Natural killer cell treated with Interleukin-12 subunit alpha and Interleukin-12 subunit beta and Interleukin-15 and Interleukin-18, amount 100 ng/mL, for 72 hours (primary cell): ENCODE measurements at places on chromosomes 13 and 19.

GRCh38 chr13:112990783-112991182 is 21.8 kb downstream of the MCF2L start:
- DNase-seq, result no peak

DNA sequence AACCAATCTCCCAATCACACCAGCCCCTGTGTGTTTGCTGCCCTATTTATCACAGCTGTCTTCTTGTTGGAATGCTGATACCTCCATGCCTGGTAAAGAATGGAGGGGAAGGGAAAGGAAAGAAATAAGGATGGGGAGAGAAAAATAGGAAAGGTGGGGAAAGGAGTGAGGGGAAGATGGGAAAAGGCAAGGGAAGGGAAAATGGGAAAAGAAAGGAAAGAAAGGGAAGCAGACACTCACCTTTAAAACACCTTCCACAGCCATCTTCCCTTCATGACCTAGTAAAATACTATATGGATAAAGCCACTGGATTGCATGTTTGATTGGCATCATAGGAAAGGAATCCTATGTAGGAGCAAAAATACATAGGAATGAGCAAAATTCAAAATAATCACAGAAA is 77.8 kb downstream of the VWA8 start:
- no peak for DNase-seq

DNA sequence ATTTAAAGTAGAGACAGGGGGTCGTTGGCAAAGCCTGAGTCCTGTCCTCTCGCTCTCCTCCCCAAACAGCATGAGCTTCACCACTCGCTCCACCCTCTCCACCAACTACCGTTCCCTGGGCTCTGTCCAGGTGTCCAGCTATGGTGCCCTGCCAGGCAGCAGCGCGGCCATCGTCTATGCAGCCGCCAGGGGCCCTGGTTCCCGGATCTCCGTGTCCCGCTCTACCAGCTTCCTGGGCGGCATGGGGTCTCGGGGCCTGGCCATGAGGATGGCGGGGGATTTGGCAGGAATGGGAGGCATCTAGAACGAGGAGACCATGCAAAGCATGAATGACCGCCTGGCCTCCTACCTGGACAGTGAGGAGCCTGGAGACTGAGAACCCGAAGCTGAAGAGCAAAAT is 1117.2 kb upstream of the MIR17HG start:
- DNase-seq, result no peak

DNA sequence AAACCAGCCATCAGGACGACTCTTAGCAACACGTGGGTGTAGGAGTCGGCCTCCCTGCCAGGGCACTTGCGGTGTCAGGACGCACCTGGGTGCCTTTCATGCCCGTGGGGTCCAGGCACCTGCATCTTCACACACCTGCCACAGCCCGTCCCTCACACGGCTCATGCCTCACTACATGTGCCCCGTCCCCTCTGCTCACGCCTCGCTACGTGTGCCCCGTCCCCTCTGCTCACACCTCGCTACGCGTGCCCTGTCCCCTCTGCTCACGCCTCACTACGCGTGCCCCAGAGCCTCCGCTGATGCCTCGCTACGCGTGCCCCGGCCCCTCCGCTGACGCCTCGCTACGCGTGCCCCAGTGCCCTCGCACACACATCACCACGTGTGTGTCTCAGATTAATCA is 58.0 kb upstream of the F7 start:
- DNase-seq, result no peak

DNA sequence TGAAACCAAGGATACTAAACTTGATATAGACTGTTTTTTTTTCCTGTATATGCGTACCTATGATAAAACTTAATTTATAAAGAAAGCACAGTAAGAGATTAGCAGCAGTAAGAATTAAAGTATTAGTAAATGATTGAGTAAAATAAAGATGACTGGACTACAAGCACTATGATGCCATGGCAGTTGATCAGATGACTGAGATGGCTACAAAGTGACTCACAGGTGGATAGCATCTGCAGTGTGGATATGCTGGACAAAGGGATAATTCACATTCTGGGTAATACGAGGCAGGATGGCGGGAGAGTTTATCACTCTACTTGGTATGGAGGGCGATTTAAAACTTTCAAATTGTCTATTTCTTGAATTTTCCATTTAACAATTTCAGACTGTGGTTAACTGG is 11.8 kb downstream of the HTR2A start:
- DNase-seq, result no peak

DNA sequence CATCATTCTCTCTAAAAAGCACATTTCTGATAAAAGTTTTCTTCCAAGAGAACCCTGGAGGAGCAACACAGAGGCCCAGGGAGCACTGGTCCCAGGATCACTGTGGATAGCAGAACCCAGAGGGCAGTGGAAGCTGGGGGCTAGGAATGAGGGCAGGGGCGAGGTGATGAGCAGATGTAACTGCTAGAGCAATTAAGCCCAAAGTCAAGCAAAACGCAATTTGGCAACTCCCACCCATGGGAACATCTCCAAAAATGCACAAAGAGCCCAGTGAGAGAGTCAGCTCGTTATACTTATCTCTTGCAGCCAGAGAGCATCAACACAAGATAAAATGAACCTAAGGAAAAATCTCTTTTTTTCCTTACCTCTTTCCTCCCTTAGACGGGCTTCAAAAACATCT is 284.2 kb downstream of the TBC1D4 start:
- no peak for DNase-seq

DNA sequence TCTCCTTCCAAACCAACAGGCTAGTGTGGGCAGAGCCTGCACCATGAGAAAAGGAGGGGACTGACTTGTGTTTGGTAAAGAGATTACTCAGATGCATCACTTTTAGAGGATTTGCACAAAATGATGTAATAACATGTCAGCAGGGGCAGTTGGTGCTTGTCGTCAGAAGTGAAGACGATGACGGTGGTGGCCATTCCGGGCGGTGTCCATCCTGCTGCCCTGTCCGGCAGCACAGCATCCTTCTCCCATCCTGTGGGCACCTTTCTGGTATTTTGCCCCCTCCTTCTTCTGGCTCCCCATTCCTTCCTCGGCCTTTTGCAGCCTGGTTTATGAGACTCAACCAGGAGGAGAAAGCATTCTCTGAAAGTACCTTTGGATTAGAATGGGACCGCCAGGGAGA is 160.1 kb downstream of the TEX29 start:
- no peak for DNase-seq

- DNase-seq, result no peak
Measured at GRCh38 chr13:21065686-21066085, 4.3 kb upstream of the LATS2 start.

- no peak for DNase-seq
Measured at GRCh38 chr13:69857183-69857821, 250.3 kb upstream of the ATXN8OS start.

GRCh38 chr13:30307194-30307970 is at the start of gene KATNAL1:
Gene KATNAL1 (minus strand): TSS chr13:30307551. CDS start chr13:30283777, 23,774 bp downstream.
- peak; percentile 79 for DNase-seq

- DNase-seq, result no peak
Measured at GRCh38 chr13:44855860-44856259, 133.4 kb downstream of the NUFIP1 start.

DNA sequence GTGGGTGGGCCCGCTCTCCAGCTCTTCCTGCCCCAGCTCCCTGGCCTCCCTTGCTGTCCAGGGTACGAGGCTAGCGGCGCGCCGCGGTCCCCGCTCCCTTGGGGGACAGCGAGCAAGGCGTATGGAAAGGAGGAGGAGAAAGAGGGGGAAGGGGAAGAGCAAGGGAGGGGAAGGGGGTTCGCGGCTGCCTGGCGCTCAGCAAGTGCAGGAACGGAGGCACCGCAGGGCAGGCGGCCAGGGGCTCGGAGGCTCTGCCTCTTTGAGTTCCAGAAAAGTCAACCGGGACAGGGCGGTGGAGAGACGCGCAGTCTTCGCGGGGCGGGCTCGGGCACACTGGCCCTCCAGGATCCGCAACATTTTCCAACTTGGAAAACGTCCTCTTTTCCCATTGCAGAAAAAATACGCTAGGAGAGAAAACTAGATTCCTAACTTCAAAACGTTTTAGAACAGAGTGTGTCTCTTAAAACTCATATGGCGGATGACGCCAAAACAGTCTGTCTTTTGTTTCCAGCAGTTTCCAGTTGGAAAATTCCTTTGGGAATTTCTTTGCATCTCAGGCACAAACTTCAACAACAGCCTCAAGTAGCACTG is 23.1 kb upstream of the TNFRSF19 start:
- no peak for DNase-seq

- no peak for DNase-seq
Measured at GRCh38 chr19:21264416-21264815, 64.8 kb downstream of the ZNF708 start.

DNA sequence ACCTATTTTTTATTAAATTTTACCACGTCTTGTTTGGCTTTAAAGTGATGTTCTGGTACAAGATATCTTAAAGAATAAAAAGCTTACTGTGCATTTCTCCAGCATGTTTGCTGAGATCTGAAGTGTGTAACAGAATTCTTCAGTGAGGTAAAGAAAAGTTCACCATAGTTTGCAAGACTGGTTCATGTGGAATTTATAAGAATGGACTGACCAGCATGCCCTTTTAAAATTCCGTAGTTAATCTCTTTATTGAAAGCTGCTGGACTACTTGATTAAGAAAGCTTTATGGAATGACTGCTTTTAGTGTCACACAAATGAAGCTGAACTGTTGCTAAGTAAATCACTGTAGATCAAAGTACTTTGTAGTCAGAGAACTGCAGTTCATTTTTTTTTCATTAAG is 119.2 kb downstream of the GPC6 start:
- DNase-seq, result no peak

- peak; percentile 87 for DNase-seq
Measured at GRCh38 chr19:4304538-4305256, at the start of gene FSD1. Gene FSD1 (plus strand): TSS chr19:4304598. CDS start chr19:4304747, 149 bp downstream.

GRCh38 chr13:85536706-85537105 is 262.5 kb downstream of the SLITRK6 start:
- no peak for DNase-seq

DNA sequence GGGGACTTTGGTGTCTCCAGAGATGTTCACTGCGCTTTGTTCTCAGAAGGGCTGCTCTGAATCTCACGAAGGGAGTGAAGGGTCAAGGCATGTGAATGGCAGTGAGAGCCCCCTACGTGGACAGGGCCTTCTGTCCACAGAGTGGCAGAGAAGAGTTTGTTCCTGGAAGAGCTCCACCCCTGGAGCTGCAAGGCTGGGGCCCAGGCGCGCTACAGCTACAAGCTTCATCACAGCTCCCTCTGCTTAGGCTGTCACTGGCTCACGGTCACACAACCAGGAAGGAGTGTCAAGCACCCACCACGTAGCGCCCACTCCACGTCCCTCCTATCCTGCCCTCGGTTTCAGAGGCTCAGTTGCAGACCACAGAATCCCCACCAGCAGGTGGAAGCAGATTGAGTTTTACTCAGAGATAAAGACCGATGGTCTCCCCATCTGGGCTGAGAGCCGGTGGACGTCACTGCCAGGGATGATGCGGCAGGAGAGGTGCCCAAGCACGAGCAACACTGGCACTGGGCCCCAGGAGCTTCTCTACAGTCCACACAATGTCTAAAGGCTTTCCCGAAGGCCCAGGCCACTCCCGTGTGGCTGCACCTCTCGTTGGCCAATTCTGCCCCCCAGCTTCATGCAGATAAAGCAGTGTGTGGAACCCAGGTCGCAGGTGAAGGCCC is 23.0 kb upstream of the TFDP1 start:
- DNase-seq, result no peak

DNA sequence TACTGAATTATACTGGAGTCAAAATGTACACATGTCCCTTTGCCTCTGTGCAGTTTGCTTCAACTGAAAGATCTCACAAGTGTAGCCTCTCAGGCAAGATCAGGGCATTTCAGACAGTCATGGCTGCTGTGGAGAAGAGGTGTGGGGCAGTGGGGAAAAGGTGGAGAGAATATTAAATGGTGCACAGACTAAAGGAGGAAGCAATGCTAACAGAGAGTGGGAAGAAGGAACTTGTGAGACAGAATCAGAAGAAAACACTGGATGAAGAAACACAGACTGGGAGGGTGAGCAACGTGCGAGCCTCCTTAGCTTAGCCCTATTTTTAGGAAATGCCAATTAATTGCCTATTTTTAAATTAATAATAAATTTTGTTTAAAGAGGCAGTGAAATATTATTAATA is 49.6 kb upstream of the RAP2A start:
- DNase-seq, result no peak

GRCh38 chr13:24225062-24225461 is 64.5 kb downstream of the SPATA13 start:
- no peak for DNase-seq

GRCh38 chr13:40164133-40164532 is 502.3 kb downstream of the FOXO1 start:
- no peak for DNase-seq

GRCh38 chr13:75703769-75704168 is 67.6 kb downstream of the LMO7 start:
- no peak for DNase-seq

DNA sequence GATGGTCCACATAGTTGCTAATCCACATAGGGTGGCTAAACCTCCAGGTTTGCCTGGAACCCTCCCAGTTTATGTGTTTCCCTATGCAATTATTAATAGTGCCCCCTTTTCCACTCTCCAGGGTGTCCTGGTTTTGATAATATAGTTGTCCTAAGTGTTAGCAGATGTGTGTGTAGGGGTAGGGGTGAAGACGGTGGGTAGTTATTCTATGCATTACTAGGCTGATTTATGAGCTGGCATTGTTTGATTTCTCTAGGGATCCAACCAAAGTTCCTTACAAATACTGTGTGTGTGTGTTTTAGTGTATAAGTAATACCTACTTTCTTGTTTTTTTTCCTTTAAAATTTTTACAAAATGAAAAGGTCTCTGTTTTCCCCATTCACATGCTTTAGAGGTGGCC is 21.1 kb downstream of the GTF2F2 start:
- no peak for DNase-seq

DNA sequence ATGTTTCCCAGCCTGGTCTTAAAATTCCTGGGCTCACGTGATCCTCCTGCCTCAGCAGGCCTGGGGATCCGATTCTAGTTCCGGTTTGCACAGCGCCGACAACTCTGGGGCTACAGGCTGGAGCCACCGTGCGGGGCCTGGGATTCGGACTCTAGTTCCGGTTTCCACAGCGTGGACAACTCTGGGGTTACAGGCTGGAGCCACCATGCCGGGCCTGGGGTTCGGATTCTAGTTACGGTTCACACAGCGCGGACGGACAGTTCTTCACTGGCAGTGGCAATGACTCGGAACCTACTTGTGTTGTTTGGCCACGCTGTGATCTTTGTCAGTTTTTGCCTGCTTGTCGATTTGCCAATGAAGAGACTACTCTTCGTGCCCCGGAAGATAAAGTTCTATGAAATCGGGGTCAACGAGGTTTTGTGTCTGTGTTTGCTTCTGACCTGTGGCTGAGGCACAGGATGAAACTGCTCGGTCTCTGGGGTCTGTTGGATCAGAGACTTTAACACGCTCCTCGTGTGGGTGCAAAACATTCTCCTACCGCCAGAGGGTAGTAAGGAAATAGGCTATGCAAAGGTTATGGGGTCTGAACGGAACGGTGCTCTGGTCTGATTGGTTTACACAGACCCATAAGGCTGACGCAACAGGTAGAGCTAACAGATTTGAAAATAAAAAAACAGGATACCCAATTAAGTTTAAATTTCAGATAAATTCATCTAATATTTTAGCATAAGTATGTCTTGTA is 12.1 kb upstream of the ZSCAN1 start:
- peak; percentile 71 for DNase-seq

DNA sequence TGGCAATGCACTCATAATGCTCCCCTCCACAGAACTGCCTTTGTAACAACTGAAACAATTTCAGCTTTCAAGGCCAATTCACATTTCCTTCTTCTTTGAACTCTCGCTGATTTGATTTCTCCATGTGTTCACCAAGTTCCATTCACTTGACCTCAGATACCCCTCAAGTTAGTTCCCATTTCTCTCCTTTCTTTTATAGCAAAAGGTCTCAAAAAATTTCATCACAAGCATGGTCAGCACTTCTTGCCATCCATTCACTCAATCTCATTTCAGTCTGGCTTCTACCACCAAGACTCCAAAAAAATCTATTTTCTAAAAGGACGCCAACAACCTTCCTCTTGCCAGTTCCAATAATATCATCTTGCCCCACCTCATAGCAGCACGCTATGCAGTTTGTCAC is 135.7 kb downstream of the DIAPH3 start:
- DNase-seq, result no peak
